ENCODE measurements at places on chromosomes 3 and 15.

- DNase-seq: no peak
Observed at GRCh38 chr15:80885016-80885579, 104.5 kb downstream of the MESD start.

DNA sequence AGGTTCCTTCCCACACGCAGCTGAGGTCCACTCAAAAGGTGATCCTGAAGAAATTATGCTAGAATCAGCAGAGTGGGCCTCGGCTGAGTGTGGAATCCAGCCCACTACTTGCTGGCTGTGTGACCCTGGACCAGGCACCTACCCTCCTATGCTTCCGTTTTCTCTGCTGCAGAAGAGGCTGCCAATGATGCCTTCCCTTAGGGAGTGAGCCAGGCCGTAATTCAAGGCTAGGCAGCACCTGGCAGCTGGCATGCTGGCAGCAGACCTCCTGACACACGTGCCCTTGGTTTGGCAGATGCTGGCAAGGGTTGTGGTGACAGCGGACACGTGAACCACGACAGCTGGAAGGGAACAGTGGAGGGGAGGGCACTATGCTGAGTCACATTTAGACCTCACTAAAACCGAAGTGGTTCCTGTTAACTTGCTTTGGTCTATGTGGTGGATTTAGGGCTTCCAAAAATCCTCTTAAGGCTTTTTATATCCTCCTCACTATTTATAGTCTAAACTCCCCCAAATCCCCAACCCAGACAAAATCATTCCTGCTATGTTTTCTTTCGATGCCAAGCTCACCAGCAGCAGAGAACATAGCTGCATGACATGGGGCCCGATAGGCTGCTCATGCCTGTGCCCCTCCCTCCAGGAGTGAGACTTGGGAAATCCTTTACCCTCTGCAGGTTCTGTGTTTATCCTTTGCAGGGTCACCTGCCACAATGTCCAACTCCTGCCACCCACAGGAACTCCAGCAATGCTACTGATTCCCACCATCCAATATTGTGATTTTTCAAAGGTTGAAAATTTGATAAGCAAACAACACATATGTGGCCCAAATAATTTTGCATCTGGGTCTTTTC, 10.6 kb upstream of the PCSK6 start:
- DNase-seq: no peak

- no peak for DNase-seq
Observed at GRCh38 chr3:157551961-157552360, 48.7 kb upstream of the VEPH1 start.

- DNase-seq: no peak
Observed at GRCh38 chr15:100737214-100737613, 134.8 kb downstream of the ASB7 start.

DNA sequence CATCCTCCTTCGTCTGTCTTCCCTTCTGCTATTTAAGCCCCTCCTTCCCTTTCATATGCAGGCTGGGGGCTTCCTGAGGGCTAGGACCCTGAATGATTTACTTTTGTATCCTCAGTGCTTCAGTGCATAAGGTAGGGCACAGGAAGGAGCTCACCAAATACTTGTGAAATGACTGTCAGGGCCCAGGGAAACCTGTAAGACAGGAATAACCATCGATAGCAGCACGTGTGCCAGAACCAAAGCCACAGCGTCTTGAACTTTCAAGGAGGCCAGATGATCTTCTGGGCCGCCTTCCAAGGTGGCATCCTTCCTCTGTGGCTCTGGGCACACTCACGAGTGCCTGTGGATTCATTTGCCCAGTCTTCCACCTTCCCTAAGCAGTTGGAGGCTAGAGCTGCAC, 3.9 kb downstream of the TMED3 start:
- no peak for DNase-seq

GRCh38 chr3:24628523-24629258, 134.0 kb upstream of the THRB start:
- DNase-seq: no peak

GRCh38 chr3:184688251-184688881, 23.5 kb downstream of the MAGEF1 start:
- no peak for DNase-seq

DNA sequence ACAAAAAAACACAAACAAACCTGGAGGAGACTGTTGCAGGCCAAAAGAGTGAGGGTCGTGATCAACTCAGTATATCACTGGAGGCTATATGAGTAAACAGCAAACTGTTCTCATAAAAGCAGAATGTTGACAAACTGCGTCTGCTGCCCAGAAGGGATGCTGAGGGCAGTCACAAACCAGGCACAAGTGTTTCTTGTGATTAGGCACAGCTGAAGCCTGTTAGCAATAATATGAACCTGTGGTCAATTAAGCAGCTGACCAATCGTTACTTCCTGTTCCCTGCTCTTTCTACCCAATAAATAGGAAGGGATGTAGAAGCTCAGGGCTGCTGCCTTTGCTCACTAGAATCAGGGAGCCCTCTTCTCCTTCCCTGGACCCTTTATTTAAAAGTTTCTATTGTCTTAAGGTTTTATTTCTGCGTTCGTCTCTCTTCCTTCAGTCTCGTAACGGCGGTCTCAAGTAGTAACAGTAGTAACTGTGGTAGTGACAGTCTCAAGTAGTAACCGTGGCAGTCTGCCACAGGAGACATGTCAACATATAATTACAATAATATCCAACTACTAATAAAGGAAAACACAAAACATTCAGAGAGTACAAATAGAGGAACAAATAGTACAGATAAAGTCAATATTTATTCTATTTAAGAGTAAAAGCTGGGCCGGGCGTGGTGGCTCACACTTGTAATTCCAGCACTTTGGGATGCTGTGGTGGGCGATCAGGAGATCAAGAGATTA, 698.4 kb upstream of the CCDC54 start:
- DNase-seq: no peak

DNA sequence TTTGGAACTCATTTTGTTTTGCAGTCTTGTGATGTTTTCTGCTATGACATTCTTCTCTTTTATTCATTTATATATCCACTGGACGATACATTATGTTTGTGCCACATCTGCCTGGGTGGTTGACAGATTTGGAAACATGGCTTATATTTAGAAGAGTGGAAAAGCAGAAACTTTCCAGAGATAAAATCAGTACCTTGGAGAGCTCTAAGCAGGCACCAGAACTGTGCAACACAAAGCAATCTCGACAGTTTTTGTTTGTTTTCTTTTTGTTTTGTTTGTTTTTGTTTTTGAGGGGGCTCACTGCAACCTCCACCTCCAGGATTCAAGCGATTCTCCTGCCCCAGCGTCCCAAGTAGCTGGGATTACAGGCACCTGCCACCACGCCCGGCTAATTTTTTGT, 45.5 kb downstream of the SYN2 start:
- DNase-seq: no peak

DNA sequence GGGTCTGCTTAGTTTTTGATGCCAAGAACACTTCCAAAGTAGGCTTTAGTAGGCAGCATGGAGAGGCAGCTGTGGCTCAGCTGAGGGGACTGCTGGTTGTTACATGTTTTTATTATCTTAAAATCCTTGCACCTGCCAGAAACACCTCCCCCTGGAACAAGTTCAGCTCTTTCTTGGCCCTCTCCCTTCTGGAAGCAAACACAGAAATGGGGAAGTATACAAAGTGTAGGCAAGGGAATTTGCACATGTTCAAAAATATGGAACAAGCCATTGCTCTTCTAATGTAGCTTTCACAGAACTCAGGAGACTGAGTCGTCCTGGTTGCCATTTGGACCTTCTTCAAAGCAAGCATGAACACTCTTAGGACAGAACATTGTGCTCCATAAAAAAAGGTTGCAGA, 169.1 kb upstream of the SEMA6D start:
- no peak for DNase-seq

DNA sequence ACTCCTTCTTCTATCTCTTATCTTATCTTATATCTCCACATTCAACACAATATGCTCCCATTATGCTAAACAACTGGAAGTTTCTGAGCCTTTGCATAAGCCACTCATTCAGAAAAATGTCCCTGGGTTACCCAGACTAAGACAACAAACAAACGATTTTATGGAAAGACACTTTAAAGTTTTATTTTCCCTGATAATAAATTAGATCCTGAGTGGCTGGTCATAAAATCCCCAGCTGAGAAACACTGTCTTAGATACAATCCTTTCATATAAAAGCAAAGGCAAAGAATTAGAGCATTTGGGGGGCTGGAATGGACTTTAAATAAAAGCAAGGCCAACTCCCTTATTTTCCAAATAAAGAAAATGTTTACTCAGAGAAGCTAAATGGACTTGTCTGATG, 322.3 kb downstream of the GBE1 start:
- no peak for DNase-seq

- no peak for DNase-seq
Observed at GRCh38 chr3:18444595-18445400, 19.7 kb upstream of the SATB1 start.

DNA sequence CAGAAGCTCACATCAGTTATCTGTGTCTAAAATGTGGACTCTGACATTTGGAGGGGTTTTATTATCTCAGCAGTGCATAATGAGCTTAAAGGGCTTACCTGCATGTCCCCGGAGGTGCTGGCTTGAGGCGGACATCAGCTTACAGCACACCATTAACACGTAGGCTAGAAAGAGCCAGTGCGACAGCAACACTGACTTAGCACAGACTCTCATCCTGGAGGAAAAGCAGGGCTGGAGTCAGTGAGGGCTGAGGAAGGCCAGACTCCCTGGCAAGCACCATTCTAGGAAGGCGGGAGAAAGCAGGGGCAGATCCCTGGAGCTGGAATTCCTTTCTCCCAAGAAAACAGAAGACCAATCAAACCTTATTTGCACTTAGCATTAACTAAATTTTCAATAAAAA, 51.7 kb downstream of the TAFA4 start:
- no peak for DNase-seq

- DNase-seq: no peak
Observed at GRCh38 chr15:100717596-100717995, 115.2 kb downstream of the ASB7 start.

- no peak for DNase-seq
Observed at GRCh38 chr3:57173687-57174086, 8.5 kb upstream of the IL17RD start.

DNA sequence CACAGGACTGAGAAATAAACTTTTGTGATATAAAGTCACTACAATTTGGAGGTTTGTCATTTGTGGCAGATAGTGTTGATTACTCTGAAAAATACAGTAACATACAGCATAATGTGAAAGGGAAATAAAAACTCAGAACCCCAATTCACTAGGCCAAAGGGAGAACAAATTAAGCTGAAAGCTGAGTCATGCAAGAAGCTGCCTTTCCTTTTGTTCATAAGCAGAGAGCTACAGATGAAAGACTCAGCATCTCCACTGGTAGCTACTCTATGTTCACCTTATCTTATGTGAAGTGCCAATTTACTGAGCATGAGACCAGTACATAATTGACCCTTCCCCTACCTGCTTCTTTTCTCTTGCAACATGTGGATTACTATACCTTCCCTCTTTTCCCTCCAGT, 19.3 kb upstream of the SLTM start:
- DNase-seq: no peak

DNA sequence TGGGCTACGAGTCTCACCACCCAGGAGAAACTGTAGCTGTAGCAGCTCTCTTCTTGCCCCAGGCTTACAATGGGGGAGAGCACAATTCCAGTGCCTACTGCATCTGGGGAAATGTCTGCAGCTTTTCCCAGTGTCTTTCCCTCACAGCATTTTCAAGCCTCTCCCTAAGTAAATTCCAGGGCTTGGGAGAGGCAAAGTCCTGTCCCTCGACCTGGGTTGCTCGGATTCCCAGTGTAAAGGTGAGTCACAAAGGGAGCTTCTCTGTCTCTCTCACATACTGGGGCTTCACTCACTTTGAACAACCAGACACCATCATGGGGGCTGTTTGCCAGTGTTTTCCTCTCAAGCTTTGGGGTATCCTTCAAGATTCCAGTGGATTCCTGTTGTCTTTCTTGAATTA, 689.4 kb upstream of the NAALADL2 start:
- no peak for DNase-seq

DNA sequence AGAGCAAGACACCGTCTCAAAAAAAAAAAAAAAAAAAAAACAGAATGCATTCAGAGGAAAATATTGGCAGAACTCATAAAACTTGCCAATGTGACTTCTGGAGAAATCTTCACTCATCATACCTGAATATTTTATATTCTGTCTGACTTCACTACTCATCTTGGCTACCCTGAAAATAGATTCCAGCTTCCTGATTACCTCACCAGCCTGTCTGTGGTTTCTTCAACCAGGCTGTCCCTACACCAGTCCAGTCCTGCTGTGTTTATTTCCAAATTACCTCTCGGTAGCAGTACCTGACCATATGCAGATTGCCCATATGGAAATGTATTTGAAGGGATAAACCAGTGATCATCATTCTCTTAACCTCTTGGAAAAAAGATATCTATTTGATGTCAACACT, 9.3 kb upstream of the P3H2 start:
- no peak for DNase-seq

- no peak for DNase-seq
Observed at GRCh38 chr15:63452552-63453136, 51.7 kb upstream of the USP3 start.

- no peak for DNase-seq
Observed at GRCh38 chr15:68679961-68680371, 101.2 kb downstream of the CORO2B start.
